ENCODE measurements at places on chromosomes 13 and 19.

- peak; percentile 84 for DNase-seq
These were observed 27.8 kb downstream of the NFIX start for GRCh38 chr19:13022859-13023636.

- no peak for DNase-seq
These were observed 897 bp downstream of the GPR4 start for GRCh38 chr19:45601115-45601514.

GRCh38 chr13:99028890-99029289, 51.0 kb upstream of the DOCK9 start:
- DNase-seq = no peak

GRCh38 chr19:54462047-54462654, 1.4 kb downstream of the LENG9 start:
- DNase-seq = no peak

- DNase-seq = no peak
These were observed 154.2 kb downstream of the SUCLA2 start for GRCh38 chr13:47846886-47847285.

DNA sequence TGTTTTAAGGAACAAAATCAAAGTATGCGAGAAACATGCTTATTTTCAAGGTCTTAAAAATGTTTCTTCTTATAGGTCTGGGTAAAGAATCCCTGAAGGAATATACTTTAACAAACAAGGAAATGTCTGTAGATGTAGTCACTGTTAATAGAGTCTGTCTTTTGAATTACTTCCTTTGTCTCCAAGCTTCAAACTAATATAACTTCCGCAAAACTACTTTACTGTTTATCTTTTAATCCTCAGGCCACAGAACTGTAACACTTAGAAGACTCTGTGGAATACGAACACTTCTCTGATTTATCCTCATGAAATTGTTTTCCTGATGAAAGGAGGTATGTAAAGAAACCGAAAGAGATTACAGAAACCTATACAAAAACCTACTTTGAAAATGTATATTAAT, 316.0 kb downstream of the PCDH9 start:
- no peak for DNase-seq

DNA sequence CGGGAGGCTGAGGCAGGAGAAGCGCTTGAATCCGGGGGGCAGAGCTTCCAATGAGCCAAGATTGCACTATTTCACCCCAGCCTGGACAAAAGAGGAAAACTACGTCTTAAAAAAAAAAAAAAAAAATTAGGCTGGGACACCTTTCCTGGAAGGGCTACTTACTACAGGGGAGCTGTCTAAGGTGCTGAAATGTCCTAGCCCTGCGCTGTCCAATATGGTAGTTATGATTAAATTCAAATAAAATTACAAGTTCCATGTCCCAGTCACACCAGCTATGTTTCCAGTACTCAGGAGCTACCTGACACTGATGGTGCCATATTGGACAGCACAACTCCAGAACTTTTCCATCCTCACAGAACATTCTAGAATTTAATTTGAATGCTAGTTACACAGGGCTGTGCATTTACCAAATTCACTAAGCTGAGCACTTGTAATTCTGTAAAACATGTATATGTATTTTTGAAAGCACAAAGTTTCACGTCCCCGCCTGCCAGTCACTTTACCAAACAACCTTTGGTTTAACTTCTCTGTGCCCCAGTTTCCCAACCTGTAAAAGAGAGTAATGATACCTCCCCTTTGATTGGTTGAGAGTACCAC, 9.2 kb upstream of the ZSCAN22 start:
- no peak for DNase-seq

DNA sequence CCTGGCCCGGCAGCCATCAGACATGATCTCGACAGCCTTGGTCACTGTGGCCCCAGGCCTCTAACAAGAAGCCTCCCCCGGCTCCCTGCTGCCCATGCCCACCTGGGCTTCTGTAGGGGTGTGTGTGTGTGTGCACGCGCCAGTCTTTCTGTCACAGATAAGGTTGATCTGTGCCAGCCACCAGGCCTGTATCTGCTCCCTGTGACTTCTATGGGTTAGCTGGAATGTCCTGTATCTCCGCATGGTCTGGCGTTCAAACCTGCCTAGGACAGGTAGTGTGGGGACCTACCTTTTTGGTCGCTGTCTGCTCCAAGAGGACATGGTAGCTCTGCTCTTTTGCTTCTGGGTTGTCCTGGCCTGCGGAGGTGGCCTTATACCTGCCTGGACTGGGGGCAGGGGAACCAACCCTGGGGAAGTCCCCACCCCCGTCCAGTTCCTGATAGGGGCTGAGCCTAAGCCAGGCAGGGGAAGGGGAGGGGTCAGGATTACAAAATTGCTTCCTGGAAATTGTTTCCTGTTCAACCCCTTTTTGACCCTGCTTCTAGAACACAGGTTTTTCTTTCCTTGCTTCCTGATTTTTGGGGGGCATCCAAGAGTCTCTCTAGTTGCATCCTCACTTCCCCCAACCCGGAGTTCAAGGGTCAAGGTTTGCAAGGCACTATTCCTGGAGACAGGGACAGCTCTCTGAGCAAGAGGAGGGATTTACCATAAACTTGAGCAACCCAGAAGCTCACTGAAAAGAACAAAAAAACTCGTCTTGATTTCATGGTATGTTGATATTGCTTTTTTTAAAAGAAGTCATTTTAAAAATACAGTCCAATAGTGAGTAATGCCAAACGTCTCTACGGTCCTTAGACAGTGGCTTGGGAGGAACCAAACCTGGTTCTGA, at the start of gene LRG1:
TSS of gene LRG1 (minus strand) at position 344 of the 889 bp plus-strand sequence. CDS start at position 321, 23 bp downstream.
- no peak for DNase-seq

DNA sequence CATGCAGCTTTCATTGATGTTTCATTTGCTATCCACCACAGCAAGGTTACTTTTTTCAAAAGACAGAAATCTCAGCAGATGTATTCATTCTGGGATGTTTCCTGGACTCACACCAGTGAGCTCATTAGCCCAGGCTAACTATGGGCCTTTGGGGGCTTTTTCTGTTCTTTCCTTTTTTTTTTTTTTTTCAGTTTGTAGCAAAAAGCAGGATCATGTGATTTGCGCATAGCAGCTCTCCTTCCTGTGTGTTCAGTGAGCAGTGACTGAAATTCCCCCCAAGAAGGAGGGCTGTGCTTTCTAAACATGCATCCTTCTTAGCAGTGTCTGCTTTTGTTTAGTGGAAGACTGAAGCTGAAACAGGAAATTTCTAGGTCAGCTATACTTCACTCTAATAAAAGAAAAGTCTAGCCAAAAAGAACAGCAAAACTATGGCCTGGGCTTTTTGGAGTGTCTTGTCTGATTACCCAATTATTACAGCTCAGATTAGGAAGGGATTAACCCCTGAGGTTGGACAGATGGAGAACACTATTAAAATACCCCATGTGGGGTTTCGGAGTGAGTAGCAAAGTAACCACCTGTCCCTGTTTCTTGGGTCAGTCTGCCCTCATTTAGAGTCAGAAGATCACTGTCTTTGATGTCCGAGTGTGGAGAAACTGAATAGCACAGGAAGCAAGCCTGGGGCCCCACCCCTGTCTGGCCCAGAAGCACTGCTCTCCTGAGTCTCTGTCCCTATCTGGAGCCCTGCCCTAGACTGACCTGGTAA, 8.9 kb upstream of the AMER2 start:
- DNase-seq = no peak

DNA sequence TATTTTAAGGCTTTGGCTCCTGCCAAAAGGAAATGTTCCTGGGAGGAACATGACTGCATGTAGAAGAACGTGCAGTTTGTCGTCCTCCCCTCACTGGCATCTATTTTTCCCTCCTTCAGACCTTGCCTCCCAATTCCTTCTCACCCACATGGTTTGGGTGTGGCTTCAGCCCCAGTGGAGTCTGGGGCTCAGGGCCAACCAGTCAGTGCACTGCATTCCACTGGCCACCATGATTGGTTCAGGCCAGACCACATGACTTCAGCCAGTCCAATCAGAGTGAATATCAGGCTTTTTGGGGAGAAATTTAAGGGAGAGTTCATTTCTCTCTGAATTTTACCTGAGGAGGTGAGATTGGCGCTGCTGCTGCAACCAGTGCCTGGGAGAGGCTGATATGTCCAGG, 171.6 kb downstream of the ZIC5 start:
- no peak for DNase-seq

- no peak for DNase-seq
These were observed at the start of gene C19orf12 for GRCh38 chr19:29714953-29715700. TSS of gene C19orf12 (minus strand) at chr19:29715261. CDS start at chr19:29708413, 6,848 bp downstream.

DNA sequence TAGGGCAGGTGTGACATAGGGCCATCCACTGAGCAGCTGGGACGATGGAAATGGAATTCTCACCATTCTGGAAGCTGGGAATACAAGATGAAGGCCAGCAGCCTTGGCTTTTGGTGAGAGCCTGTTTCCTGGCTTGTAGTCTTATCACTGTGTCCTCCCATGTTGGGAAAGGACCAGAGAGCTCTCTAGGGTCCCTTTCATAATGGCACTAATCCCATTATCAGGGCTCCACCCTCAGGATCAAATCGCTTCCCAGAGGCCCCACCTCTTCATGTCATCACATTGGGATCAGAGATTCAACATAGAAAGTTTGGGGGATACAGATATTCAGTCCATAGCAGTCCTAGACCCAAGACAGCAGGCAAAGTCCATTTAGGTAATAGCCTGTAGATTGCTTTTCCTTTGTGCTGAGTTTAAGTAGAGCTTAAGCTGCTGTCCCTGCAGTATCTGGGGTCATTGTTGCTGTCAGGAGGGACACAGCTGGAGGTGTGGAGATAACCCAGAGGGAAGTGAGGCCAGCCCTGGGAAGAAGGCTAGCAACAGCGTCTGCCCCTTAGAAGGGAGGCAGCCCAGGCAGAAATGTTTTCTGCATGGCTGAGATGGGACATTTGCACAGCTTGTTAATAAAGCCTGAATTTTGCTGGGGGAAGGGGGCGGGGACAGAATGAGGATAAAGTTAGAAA, 136.5 kb upstream of the GPR12 start:
- DNase-seq = no peak

DNA sequence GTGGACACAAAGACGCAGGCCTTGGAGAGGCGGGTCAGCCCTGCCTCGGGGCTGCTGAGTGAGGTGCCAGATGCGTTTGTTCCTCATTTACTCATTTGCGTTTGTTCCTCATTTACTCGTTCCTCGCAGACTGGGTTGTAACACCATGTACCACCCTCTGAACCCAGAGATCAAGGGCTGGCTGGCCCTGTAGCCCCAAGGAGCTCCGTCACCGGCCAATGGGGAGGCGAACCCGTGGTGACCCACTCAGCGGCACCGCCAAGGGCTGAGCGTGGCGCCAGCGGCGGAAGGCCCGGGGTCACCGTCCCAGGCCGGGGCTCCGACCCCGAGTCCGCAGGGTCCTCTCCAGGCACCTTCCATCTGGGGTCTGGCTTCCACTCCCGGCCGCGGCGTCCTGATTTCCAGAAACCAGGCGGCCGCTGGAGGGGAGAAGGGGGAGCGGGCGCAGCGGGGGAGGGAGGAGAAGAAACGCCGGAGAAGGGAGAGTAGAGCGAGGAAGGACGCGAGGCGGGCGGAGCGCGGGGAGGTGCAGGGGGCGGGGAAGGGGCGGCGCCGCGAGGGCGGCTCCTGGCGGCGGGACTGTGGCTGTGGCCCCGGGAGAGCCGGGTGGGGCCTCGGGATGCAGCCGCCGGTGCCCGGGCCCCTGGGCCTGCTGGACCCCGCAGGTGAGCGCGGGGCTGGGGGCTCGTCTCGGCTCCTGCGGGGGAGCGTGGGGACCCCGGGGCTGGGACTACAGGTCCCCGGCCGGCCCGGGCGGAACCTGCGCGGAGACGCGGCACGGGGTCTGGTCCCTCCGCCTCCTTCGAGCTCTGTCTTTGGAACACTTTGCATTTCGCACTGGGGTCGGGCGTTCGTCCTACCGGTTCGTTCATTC, at the start of gene TMEM255B:
TSS of gene TMEM255B (plus strand) at position 576 of the 874 bp plus-strand sequence. CDS start at position 620, 44 bp downstream.
- peak; percentile 9 for DNase-seq

GRCh38 chr19:28701491-28701890, 511.5 kb downstream of the UQCRFS1 start:
- peak; percentile 35 for DNase-seq

DNA sequence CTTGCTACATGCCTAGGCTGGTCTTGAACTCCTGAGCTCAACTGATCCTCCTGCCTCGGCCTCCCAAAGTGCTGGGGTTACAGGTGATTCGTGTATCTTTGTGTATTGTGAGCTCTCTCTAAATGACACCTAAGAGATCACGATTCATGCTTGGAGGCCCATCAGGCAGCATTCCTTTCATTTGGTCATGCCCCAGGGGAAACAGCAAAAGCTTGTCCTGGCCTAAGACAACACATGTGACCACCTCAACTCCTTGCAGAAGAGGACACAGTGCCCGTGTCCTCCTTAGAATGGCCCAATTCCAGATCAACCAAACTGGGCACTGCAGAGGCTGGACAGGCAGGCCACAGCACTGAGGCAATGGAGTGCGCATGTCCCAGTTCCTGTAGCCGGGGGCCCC, 32.5 kb downstream of the ZC3H4 start:
- no peak for DNase-seq
